CD4-positive, alpha-beta T cell (primary cell): ENCODE measurements at places on chromosomes 2 and 18.

GRCh38 chr18:4888251-4889040 lies 308.6 kb downstream of the AKAIN1 start:
- no peak for DNase-seq

DNA sequence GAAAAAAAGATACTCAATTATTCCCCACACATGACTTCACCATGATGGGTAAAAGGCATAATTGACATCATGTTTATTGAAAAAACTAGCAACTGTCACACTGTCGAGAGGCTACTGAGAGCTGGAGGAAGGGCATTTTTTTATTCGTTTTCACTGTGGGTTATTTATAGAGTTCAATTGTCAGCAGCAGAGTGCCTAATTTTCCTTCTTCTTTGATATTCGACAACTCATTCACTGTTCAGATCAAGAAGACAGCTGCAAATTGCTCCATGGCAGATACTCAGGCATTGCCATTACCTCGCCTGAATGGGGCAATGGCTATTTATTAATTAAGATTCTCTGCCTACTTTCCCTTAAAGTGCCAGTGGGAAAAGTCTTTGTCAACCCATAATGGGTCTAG lies 197.5 kb upstream of the NRP2 start:
- DNase-seq, result no peak

GRCh38 chr18:9741406-9741792 lies 33.3 kb downstream of the RAB31 start:
- no peak for DNase-seq

DNA sequence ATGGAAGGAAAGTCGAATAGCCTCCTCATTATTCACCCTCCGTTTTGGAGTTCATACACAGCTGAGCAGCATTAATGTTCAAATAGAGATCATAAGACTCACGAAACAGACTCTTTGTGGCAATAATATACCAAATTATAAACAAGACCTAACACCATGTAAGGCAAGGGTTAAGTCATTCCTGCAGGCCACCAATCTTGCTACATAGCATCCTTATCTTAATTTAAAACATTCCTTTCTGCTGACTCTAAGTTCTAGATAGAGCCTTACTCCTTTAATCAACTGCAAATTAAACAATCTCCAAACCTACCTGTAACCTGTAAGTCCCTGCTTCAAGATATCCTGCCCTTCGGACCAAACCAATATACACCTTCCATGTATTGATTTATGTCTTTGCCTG lies 178.0 kb downstream of the PDE11A start:
- no peak for DNase-seq

- no peak for DNase-seq
Measured at GRCh38 chr18:58231930-58232329, 187.9 kb downstream of the NEDD4L start.

GRCh38 chr2:138359532-138359931 lies 142.0 kb upstream of the SPOPL start:
- DNase-seq, result no peak

DNA sequence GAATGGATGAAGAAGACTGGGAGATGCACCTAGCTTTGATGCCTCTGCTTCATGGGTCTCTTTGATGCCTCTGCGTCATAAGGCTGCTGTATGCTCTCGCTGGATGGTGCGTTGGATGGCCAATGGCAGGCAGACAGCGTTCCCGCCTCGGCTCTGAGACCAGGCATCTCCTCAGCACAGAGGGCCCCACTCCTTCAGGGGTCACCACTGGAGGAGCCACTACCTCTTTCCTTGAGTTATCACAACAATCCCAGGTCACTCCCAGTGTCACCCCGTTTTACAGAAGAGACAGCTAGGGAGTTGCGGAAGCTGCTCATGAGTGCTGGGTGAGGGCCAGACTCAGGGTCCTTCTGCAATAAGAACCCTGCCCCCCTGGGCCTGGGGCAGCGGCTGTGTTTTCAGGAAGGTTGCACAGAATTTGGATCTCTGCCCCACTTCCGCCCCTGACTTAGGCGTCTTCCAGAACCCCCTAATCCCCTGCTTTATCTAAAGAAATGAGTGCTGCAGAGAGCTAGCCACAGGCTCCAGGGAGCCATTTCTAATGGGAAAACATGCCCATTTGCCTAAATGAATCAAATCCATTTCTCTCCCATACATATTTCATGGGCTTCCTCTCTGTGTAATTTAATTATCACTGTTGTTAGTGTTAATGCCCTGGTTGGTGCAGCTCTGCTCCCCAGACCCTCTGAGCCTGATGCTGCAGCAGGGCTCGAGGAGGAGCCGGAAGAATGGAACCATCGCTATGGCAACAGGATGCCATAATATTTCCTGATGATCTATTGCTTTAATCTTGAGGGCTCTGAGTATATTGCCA lies 131.8 kb upstream of the HS6ST1 start:
- DNase-seq, result no peak

- DNase-seq, result no peak
Measured at GRCh38 chr18:52312346-52312745, 27.7 kb upstream of the DCC start.

GRCh38 chr2:239682518-239682917 lies 281.7 kb upstream of the HDAC4 start:
- no peak for DNase-seq

GRCh38 chr2:86035376-86035882 lies 70.3 kb downstream of the POLR1A start:
- no peak for DNase-seq

DNA sequence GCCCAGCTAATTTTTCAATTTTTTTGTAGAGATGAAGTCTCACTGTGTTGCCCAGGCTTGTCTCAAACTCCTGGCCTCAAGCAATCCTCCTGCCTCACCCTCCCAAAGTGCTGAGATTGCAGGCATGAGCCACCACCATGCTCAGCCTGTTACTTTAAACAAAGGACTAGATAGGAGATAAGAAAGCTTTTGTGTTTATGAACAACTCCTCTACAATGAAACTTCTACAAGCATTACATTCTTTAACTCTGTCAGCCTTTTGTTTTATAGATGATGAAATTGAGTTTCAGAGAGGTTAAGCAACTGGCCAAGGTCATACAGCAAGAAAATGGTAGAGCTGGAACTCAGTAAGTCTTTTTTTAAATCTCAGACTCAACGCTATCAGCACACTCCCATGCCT lies 22.7 kb downstream of the ALPK2 start:
- no peak for DNase-seq

DNA sequence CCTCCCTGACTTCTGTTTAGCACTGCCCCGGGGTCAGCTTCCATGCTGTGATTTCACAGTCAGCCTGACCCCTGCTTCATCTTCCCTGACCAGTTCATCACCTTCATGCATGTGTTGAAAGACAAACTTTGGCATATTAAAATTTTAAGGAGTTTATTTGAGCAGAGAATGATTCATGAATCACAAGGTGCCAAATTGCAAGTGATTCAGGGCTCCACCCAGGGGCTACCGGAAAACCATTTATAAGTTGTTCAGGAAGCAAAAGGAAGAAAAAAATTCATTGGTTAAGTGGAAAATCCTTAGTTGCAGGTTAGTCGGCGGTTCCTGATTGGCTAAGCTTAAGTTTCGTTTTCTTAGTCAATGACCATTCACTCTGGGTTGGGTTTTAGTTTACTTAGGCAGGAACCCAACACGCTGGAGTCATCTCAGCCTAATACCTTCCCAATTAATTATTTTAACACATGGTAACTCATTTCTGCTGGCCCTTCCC lies 10.6 kb downstream of the IL1F10 start:
- DNase-seq, result no peak

DNA sequence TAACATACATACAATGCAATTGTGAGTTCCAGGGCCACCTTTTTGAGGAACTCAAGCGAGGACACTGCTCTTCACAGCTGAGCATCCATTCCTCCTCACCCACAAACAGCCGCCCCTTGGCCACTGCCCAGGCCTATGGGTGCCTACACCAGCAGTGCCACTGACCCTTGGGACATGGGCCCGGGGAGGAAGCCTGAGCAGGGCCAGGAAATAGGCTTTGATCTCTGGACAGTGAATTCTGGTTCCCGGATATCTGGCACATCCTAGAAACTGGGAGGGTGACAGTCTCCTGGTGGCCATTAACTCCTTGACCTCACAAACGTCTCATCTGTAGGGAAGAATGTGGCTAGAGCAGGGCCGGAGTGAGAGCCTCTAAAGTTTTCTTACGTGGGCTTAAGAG lies 5.5 kb upstream of the TTL start:
- no peak for DNase-seq

DNA sequence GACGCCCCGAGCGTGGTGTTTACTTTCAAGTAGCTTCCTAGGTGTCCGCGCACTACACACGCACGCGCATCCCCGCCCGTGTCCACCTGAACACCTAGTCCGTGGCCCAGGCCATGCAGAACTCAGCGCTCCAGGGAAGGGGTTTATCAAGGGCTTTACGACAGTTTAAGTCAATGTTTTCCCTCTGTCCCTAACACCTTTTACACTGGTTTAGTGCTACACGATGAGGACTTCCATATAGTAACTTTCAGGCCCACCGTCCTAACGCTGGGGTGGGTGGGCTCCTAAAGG lies 1.4 kb upstream of the BCL2 start:
- DNase-seq, result no peak

GRCh38 chr2:6940820-6941219 lies 23.6 kb downstream of the RNF144A start:
- DNase-seq, result no peak

- no peak for DNase-seq
Measured at GRCh38 chr2:239742377-239742776, 282.8 kb downstream of the NDUFA10 start.

DNA sequence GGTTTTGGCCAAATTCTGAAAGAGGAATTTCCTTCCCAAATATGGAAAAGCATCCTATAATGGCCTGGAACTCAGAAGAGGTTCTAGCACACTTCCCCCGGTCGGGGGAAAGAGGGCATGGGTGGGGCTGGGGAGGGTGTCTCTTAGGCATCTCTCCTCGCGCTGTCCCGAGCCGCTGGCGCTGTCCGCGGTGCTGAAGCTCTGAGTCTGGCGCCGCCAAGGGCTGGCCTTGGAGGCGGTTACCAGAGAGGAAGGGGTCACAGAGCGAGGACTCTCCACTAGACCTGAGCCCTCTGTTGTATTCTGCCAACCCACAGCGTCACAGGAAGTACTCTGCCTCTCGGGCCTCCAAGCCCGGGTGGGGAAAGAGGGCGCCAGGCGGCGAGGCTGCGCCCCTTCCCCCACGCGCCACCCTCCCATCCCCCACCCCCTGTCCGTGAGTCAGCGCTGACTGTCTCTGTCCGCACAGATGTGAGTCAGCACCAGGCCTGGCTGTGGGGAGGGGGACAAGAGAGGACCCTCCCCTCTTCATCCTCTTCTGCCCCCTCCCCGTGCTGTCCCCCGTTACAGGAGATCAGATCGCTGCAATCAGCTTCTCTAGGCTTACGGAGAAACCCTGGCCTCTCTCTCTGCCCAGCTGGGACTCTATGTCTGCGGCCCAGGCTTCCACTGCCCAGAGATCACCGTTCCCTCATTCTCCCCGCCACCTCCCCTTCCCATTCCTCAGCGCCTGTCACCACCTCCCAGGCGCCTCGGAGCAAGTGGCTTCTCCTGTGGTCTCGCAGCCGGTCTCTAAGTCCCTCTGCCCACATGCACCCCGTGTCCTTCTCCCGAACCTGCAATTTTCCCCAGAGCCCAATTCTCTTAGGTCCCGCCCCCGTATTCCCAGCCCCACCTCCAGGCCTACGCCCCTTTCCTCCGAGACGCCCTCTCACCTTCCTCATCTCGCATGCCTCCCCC lies 779 bp downstream of the PTPRN start:
- DNase-seq, result peak; percentile 70

- DNase-seq, result no peak
Measured at GRCh38 chr2:203344667-203345066, 16.5 kb downstream of the ABI2 start.

- DNase-seq, result no peak
Measured at GRCh38 chr2:15259356-15259756, 301.8 kb downstream of the NBAS start.

- no peak for DNase-seq
Measured at GRCh38 chr18:50820901-50821520, 1.2 kb upstream of the MRO start.

GRCh38 chr2:219297766-219298456 lies 11.3 kb downstream of the PTPRN start:
- DNase-seq, result no peak

DNA sequence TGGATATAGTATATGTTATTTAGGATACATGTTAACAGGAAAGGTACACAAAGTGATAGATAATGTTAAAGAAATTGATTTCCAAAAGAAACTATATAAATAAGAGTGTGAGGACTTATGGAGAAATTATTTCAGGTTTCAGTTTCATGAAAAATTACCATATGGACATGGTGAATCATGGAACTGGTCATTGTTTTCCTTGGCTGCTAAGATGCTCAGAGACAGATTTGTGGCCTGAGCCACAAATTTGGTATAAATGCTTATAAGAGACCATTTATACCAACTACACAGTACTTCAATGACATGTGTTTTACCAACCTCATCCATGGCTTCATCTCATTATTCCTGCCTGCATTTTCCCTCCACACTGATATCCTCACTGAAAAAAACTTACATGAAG lies 188.1 kb downstream of the FMNL2 start:
- no peak for DNase-seq

- no peak for DNase-seq
Measured at GRCh38 chr2:172021074-172021931, 21.6 kb downstream of the METAP1D start.

- DNase-seq, result no peak
Measured at GRCh38 chr2:31192396-31192795, 24.9 kb downstream of the CAPN14 start.

- no peak for DNase-seq
Measured at GRCh38 chr18:79877163-79878091, 74.0 kb downstream of the SLC66A2 start.

GRCh38 chr2:233250985-233251305 lies 528 bp upstream of the ATG16L1 start:
- DNase-seq, result no peak

GRCh38 chr18:9993521-9994025 lies 79.8 kb downstream of the VAPA start:
- DNase-seq, result no peak

- DNase-seq, result no peak
Measured at GRCh38 chr2:120597595-120598193, 138.0 kb upstream of the GLI2 start.

DNA sequence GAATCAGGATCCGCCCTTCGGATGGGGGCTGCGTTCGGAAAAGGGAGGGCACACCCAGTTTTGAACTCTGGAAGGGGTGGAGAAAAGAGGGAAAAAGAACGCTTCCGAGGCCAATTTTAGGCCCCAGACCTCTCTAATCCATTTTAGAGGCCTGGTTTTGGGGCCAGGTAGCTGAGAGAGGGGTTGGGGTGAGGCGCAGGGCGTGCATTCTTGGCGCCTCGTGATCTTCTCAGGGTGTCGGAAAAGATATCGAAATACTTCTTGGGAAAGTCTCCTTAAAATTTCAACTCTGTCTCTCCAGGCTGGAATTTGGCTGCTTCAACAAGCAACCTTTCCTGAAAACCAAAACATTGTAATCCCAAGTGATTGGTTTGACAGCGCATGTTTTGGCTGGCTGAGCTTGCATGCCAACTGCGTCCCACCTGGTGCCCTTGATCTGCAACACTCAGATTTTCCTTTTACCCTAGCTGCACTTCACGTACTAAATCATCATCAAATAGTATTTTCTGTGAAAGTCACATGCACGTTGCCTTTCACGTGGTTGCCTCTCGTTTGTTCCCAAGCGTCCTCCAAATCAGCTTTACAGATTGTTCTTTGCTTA lies 864 bp upstream of the XPO1 start:
- peak; percentile 75 for DNase-seq

GRCh38 chr2:32172870-32173269 lies 7.2 kb downstream of the SLC30A6 start:
- DNase-seq, result no peak
